Mucosa of gallbladder (tissue), 1 donor: ENCODE measurements at places on chromosomes 6 and 20.
A peak's percentile ranks its signal among the peaks of the same experiment; 100 is the strongest.

GRCh38 chr6:43491750-43492661 is 14.6 kb downstream of the TJAP1 start:
- DNase-seq: peak; percentile 78

DNA sequence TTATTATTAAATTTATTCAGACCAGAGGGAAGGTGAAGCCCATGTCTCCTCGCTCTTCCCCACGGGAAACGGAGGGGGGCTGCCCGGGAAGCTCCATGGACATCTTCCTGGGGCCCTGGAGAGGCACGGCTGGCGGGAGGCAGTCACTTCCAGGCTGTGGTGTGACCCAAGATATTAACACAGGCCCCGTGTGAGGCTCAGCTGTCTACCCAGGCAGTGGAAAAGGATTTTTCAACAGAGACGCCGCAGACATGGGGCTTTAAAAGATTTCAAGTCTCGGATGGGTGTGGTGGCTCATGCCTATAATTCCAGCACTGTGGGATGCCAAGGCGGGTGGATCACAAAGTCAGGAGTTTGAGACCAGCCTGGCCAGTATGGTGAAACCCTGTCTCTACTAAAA is 117.9 kb downstream of the ERMARD start:
- no peak for DNase-seq

- DNase-seq: no peak
Measured at GRCh38 chr6:137542713-137543112, 48.5 kb upstream of the OLIG3 start.

DNA sequence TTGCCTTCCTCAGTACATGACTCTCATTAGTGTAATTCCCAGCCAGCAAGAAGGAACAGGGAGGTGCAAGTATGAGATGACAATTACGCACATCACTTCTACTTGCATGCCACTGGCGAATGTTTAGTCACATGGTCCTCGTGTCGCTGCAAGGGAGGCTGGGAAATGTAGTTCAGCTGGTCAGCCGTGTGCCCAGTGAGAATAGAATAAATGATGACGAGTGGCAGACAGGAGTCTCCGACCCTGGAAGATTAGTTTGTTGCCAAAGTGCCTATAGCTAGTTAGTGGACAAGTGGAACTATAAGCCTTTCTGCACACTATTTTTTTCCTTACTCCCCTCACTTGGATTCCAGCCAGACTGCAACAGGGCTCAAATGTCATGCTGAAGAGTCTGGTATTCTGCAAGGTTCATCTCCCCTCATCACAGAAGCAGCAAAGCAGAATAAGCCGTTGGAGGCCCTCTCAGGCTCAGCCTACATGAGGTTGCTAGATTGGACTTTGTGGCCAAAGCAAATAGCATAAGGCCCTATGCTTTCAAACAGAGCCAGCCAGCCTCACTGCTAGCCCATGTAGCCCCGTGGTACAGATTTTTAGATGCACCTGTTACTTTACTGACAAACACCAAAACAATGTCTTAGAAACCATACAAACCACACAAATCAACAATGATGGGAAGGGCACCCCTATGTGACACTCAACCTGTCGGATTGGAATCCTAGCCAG is 9.7 kb downstream of the LINC00237 start:
- DNase-seq: no peak

GRCh38 chr6:1477432-1478090 is 88.2 kb downstream of the FOXF2 start:
- no peak for DNase-seq

DNA sequence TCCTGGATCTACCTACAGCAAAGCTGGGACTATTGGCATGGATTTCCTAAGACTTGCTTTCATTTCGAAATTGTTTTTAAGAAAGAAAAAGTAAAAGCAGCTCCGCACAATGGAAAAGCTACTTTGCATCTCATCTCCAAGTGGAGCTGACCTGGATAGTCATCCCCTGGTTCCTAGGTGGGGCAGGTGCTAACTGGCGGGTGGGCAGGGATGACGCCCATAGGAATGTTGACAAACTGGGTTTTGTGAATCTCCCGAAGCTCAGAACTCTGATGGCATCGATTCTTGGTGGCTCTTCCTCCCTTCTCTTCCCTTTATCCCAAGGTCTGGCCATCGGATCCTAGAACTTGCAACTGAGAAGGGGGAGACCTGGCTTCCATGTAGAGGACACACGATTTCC is 12.4 kb upstream of the EZR start:
- no peak for DNase-seq

- DNase-seq: no peak
Measured at GRCh38 chr6:47308198-47308517, 1.5 kb downstream of the TNFRSF21 start.

GRCh38 chr6:165662749-165663376 is at the start of gene PDE10A:
Gene PDE10A (minus strand): TSS chr6:165663241. CDS start chr6:165662811, 430 bp downstream.
- peak; percentile 52 for DNase-seq

DNA sequence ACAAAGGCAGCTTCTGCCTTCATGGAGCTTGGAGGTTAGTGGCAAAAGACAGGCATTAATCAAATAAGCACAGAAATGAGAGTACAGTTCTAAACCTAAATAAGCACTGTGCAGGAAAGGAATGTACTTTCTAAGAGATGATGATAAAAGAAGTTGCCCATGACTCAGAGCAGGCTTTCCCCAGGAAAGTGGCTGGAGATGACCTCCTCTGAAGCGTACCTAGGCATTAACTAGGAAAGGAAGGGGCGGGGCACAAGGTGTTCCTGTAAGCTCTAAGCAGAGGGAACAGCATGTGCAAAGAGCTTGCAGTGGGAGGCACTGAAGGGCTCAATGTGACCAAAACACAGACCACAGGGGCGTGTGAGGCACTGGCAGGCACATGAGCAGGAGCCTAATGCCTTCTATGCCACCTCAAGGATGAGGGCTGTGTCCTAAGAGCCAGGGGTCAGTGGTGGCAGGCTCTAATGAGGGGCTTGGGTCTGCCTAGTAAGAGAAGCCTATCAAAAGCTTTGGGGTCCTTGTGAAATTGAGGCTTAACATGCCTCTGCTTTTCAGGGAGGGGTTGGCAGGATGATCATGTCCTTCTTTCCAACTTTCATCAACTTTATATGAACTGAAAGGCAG is 4.9 kb downstream of the SSTR4 start:
- DNase-seq: no peak

DNA sequence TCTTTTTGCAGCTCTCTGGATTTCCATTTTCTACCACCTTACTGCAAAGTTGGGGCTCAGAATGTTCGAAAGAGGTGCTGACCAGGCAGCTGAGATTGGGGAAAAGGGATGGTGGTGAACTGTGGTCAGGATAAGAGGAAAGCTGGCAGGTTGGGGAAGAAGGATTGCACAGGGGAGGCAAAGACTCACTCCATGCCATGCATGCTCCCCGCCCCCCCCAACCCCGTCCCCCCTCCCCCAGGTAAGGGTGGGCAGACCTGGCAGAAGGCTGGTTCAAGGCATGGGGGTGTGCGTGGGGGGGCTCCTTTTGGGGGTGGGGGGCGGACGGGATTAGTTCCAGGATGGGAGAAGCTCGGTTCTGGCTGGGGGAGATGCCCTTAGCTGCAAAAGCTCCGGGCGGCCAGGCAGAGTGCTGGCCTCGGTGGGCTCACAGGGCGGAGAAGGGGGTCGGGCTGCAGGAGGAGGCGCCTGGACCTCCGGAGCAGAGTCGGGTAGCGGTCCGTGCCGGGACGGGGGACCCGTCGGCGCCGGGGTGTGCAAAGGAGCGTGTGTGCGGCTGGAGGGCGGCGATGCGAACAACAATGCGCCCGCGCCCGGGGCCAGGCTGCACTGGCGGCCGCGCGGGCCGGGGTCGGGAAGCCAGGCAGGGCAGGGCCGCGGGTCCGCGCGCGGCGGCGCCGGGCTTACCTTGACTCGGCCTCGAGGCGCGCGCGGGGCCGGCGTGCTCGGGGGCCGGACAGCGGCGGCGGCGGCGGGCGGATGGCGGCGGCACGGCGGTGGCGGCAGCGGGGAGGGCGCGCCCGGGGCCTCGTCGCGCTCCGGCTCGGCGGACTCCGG is 880 bp downstream of the ADNP start:
- no peak for DNase-seq

- DNase-seq: no peak
Measured at GRCh38 chr6:63734923-63735322, 99.3 kb downstream of the PHF3 start.

GRCh38 chr20:24935766-24936525 is 13.1 kb upstream of the CST7 start:
- no peak for DNase-seq

- DNase-seq: no peak
Measured at GRCh38 chr6:34412016-34412415, 13.9 kb downstream of the RPS10 start.

GRCh38 chr20:38842026-38842425 is 36.5 kb downstream of the PPP1R16B start:
- no peak for DNase-seq

- DNase-seq: peak; percentile 33
Measured at GRCh38 chr6:144581812-144582537, 296.8 kb downstream of the UTRN start.

DNA sequence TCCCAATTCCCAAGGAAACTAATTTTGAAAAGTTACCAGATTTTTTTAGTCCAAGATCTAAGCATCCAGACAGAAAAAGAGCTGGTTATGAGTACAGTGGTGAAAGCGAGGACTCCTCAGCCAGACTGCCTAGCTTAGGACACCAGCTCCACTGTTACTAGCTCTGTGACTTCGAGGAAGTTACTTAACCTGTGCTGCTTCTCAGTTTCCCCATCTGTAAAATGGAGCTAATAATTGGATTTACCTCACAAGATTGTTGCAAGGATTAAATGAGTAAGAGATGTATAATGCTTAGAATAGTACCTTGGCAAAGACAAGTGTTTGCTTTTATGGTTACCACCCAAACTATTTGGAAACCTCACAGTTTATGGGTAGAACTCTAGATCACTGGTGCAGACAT is 1.1 kb downstream of the NT5DC1 start:
- DNase-seq: no peak

DNA sequence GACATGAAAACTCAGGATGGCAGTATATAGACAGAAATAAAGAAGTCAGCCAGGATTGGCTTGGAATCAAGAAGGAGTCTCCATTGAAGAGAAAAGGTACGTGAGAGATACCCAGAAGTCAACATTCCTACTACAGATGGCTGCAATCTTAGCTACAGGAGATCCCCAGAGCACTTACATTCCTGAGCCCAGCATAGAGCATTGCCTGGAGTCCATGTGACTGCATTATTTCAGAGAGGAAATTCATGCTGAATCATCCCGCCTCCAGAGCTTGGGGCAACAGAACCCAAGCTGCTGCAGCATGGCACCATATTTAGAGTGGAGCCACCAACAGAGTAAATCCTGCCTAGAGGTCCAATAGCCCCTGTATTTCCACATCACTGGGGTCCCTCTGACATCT is 125.0 kb upstream of the GRIK2 start:
- no peak for DNase-seq

GRCh38 chr20:44900231-44900854 is 9.5 kb upstream of the PABPC1L start:
- no peak for DNase-seq

DNA sequence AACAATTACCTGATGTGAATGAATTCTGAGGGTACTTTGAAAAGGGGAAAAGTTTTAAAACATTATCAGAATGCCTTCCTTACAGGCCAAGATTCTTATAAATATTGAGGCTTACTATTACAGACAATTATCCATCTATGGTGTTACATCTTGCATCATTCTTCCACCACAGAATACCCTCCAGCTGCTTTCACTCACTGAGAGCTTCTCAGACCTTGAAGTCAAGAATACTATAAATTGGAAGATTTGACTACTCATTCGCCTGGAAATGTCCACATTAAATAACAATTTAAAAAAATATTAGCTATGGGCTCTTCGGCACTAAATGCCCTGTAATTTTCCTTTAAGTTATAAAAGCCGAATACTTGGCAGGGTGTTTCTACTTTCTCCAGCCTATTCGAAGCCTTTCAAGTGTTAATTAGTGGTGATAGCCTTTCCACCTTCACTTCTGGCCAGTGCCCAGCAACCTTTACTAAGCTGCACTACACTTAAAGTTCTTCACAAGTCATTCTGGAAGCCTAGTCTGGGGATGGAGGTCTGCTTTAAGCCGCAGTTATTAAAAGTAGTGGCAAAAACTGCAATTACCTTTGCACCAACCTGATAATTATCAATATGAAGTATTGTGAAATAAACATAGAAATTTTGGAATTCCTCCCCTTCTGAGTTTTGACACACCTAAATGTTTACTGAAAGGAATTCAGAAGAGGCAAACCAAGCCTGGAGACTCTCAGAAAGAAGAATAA is 100.9 kb downstream of the BMP5 start:
- no peak for DNase-seq

DNA sequence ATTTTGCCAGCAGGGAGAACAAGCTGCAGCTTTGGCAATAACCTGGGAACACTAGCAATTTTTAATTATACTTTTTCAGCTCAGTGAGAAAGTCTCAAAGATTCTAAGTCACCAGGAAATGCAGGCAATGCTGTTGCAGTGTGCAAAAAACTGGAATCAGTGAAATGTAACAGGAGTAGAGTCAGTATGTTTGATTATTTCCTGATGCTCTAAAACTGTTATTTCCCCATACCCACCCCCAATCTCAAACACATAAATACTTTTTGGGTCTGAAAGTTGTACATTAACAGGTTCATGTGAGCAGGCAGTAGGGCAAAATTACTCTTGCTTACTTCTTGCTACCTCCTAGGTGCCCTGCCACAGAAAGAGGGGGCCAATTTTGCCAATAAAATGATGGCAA is 65.4 kb upstream of the BEND6 start:
- no peak for DNase-seq
